Activated T-helper 1 cell treated with Interleukin-2 at 50 U/mL for 16 hours (primary cell): ENCODE measurements at places on chromosomes 1 and 21.

DNA sequence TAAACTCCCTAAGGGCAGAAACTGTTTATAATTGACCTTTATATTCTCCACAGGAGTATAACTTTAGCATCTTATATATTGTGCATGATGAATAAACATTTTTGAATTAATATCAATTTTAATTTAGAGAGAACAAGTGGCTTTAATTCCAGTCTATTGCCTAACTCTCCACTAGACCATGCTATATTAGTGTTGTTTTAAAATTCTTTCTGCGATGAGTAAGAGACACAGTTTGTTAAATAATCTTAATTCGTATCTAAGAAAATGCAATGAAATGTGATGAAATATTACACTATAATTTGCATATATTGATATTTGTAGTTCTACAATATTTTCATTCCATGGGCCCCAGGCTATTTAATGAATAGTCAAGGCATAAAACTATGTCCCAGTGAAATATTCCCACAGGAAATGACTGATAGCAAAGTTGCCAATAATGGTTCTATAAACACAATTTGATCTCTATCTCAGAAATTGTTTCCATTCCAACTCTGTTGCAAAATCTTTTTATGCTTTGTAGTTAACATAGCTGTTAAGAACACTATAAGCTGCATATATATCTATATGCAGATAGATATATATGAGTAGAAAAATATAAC is 2.9 kb upstream of the SYDE2 start:
- DNase-seq, result no peak

DNA sequence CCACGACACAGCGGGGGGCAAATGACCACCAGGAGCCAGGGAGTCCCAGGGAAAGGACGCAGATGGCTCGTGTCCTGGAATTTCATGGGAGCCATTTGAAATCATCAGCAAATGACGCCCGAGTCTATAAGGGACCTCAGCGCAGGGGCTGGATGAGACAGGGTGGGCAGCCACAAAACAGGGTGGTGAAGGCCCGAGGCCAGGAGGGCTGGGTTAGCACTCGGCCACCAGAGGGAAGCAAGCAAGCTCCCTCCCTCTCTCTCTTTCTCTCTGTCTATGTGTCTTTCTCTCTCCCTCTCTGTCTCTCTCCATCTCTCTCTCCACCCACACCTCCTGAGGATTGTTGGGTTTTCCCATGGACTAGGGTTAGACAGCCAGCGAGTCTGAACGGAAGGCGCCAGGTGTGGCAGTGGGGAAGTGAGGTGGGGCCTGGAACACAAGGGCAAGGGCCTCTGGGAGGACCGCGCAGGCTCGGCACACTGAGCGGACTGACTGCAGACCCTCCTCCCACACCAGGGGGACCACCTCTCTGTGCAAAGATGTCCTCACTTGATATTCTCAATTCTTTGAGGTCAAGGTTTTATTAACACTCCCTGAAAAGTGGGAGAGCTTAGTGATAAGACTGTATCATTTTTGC is 73.8 kb upstream of the TMPRSS2 start:
- no peak for DNase-seq

- DNase-seq, result no peak
Observed at GRCh38 chr1:160062230-160062532, 7.8 kb downstream of the KCNJ10 start.

DNA sequence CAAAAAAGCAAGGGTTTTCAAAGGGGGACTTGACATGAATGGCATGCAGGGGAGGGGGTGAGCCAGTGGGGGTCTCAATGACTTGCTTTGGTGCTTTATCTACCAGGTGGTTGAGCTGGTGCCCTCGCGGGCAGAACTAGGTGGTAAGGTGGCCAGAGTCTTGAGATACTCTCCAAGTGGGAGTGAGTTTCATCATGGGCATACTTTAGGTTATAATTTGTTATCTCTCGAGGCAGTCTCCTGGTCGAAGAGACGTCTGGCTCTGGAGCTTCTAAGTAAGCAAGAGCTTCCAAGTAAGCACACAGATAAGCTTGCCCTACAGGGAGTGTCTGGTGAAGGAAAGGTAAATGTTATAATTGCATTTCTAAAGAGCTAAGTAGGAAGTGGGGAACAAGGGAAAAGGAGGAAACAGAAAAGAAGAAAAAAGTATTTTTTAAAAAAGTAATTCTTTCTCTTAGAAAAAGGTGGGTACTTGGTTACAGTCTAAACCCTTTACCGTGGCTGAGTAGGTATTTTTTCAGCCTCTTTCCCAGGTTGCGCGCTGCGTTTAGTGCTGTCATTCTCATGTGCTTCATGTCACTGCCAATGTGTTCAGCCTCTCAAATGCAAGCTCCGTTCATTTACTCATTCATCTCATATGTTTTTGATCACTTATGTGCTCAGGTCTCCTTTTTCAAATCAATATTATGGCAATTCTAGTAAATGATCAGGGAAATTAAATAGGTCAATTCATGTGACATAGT is 31.6 kb upstream of the DNAJC6 start:
- no peak for DNase-seq

DNA sequence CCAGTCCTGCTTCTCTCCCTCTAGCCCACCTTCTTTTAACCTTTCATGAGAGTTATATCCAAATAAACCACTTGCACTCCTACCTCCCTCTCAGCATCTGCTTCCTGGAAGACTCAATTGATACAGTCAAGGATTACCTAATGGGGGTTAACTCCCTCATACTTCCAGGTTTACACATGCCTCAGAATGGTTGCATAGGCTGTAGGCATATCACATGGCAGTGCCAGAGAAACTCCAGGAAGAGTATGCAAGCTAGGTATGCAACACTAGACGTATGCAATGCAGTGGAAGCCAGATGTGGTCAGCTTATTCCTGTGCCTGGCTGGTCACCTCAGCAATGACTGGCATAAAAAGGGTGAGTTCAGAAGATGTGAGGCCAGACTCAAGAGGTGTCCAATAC is 32.7 kb upstream of the VANGL1 start:
- DNase-seq, result no peak

GRCh38 chr1:6776895-6777294 is 8.4 kb upstream of the CAMTA1 start:
- DNase-seq, result no peak

DNA sequence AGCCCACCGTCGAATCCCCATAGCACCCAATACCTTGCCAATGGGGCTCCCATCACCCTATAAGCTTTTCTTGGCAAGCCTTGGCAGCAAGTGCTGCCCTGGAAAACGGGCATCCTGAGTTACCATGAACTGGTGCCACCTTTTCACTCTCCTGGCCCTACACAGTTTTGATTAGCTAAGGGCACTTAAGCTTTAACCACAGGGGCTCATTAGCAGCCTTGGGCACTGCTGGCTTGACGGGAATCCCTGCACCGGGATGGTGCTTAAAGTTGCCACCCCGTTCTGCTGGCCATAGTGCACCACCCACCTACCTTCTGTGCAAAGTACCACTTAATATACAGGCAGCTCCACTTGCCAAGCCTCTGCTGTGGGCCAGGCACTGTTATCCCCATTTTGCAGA is 13.7 kb downstream of the PARS2 start:
- DNase-seq, result no peak

- DNase-seq, result peak; percentile 58
Observed at GRCh38 chr1:6459850-6460265, 6.1 kb downstream of the TNFRSF25 start.

GRCh38 chr1:116766616-116767469 is 12.6 kb downstream of the CD2 start:
- DNase-seq, result no peak

DNA sequence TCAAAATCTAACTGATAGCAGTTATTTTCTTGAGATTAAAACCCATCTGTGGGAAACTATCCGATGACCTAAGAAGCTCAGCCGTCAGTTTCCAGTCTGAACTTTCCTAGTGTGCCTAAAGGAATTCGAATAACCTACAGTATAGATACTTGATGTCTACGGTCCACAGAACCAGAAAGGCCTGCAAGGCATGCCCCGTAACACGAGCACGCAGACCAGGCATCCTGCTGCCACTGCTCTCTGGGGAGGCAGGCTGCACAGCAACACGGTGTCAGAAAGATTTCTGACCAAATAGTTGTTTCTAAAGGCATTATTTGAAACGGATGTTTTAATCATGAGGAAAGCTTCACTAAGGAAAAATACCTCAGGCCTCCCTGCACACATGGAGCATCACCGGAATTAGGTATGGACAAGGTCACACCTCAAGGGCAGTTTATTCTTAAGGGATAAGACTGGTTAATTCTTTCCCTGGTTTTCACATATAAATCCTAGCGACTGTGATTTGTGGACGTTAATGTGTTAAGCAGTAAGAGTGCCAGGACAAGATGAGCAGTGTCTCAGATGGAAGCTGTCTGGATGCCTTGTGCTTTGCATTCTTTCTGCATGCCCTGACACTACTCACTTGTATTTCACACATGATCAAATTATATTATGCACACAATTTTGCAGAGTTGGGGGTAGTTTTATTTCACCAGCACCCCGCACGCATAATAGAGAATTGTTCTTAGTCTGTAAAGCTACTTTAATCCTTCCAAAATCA is 49.0 kb upstream of the NADK start:
- no peak for DNase-seq

- DNase-seq, result no peak
Observed at GRCh38 chr1:115300087-115300876, 37.8 kb downstream of the NGF start.

DNA sequence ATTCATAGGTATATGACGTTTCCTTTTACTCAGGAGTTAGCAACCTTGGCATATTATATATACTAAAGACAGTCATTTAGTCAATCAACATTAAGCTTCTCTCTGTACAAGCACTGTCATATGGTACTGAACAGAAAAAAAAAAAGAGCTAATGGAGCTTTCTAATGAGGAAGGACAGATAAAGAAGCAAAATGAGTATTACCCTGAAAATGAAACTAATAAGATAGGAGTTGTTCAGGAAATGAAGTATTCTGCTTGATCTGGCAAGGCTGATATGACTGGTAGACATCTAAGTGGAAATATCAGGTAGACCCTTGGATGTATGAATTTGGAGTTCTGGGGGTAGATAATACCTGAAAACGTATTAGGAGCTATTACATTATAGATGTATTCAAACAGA is 4.3 kb upstream of the IKBKE start:
- DNase-seq, result no peak

GRCh38 chr1:12296623-12297022 is 66.8 kb downstream of the VPS13D start:
- DNase-seq, result no peak

GRCh38 chr1:59484096-59484495 is 187.2 kb downstream of the FGGY start:
- no peak for DNase-seq

DNA sequence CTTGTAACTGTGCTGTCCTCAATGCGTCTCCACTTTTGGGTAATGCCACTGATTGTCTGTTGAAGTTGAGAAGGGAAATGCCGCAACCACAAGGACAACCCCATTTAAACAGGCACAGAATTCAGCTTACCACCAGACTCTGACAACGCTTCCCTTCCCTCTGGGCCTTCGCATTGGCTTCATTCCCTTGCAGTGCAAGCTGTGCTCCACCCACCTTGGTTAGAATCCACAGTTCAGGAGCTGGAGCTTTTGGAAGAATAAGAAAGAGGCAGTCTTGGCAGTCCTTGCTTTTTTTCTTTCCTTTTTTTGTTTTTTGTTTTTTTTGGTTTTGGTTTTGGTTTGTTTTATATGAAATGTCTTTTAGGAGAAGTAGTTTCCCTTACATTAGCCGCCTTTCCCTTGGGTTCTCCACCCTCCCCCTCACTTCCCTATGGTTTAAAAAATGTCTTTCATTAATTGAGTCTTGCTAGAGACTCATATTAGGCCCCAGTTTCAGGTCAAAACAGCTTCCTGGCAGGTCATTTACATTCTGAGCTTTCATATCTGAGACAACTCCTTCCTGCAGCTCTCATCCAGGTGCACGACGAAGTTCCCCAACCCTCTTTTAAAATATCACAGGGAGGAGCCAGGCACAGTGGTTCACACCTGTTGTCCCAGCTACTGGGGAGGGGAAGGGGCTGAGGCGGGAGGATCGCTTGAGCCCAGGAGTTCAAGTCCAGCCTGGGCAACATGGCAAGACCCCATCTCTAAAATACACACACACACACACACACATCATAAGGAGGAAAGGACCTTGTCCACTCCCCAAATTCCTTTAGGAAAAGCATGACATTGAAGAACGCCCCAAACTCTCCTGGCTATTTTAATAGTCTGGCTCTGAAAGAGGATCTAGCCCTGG is 20.7 kb upstream of the LAX1 start:
- no peak for DNase-seq

- no peak for DNase-seq
Observed at GRCh38 chr1:111515291-111516004, 12.0 kb upstream of the ADORA3 start.

GRCh38 chr1:216812966-216813365 is 89.7 kb upstream of the ESRRG start:
- DNase-seq, result no peak

GRCh38 chr1:228920831-228921230 is 185.6 kb downstream of the RHOU start:
- no peak for DNase-seq

- no peak for DNase-seq
Observed at GRCh38 chr21:14088391-14088790, 122.4 kb downstream of the LIPI start.

DNA sequence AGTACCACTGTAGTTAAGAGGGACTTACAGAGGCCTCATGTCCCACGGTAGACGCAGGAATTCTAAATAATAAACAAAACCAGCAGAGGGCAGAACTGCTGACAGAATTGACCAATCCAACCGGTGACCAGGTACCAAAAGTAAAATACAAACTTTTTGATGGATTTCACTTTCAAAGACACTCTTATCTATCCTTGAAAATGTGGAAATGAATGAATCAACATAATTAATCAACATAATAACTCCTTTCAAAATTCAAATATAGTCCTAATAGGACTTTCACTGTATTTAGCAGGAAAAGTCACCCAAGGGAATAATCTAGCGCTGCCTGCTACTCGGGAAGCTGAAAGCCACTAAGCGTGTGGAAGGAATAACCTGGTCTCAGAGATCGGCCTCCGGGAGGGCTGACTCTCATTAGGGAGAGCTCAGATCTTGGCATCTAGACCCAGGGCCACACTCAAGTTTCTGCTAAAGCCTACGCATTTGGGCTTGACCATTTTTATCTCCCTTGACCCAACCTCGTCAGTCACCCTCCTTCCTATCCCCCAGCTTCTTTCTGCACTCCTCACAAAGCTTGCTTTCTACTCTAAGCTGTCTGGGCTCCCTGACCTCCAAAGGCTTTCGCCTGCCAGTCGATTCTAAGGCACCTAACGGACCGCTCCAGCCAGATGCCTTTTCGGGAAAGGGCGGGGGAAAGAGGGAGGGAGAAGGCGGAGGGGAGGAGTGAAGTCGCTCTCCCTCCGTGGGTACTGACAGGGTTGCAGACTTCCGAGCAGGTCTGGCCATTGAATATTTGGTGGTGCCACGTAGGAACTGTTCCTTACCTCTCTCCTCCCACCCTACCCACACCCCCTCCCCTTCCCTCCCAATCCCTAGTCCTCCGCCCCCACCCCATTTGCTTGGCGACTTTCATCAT is 1.6 kb downstream of the COL11A1 start:
- no peak for DNase-seq

- no peak for DNase-seq
Observed at GRCh38 chr1:92203105-92203504, 14.6 kb upstream of the C1orf146 start.

GRCh38 chr1:200962631-200963030 is 60.9 kb downstream of the KIF21B start:
- no peak for DNase-seq
